8988T (cell line): ENCODE measurements at places on chromosomes 1 and 21.

DNA sequence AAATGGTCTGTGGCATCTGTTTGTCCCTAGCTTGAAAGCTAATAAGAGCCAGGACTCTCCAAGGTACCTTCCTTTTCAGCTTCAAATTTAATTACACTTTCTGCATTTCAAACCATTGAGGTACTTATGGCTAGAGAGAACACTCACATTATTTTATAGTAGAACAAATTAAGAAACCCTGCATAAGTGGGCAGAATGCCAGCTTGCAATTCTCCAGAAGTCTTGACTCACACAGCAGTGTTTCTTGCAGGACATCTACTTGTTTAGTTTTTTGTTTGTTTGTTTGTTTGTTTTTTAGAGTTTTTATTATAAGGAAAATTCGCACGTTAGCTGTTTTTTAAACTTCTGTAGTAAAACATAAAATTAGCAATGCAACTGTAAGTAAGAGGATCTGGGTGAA lies 397.2 kb downstream of the NEGR1 start:
- no peak for DNase-seq

GRCh38 chr1:75954586-75954985 lies 22.4 kb upstream of the ASB17 start:
- DNase-seq: no peak

DNA sequence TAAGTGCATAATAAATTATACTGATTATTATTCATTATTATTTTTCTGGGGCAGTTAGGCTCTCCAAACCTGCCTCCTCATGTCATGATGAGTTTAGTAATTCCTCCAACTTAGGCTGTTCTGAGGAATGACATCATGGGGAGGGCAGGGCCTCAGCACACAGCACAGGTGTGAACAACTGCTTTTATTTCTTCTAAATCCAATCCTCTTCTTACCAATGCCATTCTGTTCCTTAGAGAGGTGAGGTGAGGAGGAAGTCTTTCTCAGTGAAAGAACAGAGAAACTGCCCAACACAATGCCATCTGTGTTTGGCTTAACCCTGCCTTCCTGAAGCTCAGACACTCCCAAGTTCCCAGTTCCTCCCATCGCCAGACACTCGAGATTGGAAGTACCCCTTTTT lies 45.4 kb upstream of the WASF2 start:
- DNase-seq: no peak

- DNase-seq: no peak
Measured at GRCh38 chr1:7767176-7767575, 3.9 kb upstream of the VAMP3 start.

- no peak for DNase-seq
Measured at GRCh38 chr1:1144122-1144842, 28.4 kb upstream of the C1orf159 start.

- DNase-seq: no peak
Measured at GRCh38 chr1:201128962-201129361, 2.0 kb upstream of the ASCL5 start.

- DNase-seq: no peak
Measured at GRCh38 chr1:88740784-88741183, 56.7 kb downstream of the PKN2 start.

- DNase-seq: no peak
Measured at GRCh38 chr1:180258290-180258689, 28.2 kb downstream of the LHX4 start.

DNA sequence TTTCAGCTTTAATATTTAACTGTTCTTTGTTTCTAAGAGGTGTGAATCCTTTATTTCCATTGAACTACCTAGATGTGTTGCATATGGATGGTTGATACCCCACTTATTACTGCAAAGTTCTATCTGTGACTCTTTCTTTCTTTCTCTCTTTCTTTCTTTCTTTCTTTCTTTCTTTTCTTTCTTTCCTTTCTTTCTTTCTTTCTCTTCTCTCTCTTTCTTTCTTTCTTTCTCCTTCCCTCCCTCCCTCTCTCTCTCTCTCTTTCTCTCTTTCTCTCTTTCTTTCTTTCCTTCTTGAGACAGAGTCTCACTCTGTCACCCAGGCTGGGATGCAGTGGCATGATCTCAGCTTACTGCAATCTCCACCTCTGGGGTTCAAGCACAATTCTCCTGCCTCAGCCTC lies 34.1 kb downstream of the GABPB2 start:
- DNase-seq: no peak

- DNase-seq: no peak
Measured at GRCh38 chr1:55382806-55383305, 167.7 kb upstream of the USP24 start.

- no peak for DNase-seq
Measured at GRCh38 chr1:84603223-84603622, 29.0 kb upstream of the CTBS start.

- DNase-seq: no peak
Measured at GRCh38 chr1:11643782-11644181, 10.4 kb downstream of the FBXO2 start.

DNA sequence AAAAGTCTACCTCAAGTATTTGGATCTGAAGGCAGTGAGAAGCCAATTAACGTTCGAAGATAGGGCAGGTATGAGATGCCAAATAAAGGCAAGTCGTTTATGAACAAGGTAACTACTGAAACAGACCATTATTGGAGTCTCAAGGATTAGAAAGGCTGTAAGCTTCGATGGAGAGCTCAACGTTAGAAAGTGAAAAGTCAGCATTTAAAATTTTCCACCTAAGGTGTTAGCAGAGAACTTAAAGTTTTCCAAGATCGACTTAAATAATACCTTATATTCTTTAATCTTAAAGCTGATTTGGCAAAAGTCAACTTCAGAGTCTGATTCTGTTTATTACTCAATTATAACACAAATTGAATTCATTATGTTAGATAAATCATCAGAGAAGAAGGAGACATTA lies 28.1 kb downstream of the CLDN17 start:
- DNase-seq: no peak

- no peak for DNase-seq
Measured at GRCh38 chr1:203462878-203463277, 12.7 kb upstream of the PRELP start.
